ENCODE measurements at places on chromosomes 11 and 22.

DNA sequence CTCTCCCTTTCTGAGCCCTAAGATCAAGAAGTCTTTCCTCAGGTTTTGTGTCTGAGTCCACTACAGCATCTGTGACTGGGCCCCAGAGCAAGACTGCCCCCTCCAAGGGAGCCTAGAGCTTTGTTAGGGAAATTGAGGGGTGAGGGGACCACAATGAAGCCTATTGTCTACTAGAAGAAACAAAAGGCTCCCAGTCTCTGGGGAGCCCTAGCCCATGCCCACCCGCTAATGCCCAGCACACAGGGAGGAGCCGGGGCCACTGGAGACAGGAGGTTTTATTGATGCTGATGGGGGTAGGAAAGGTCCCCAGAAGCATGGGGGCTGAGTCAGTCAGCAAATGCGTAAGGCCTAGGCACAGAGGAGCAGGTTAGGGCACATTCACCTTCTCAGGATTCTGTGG is 14.0 kb downstream of the RHOG start:
- no peak for DNase-seq

- DNase-seq = no peak
These were observed 192.4 kb upstream of the NTM start for GRCh38 chr11:131178020-131178419.

- no peak for DNase-seq
These were observed at the start of gene MN1 for GRCh38 chr22:27801616-27802345. TSS of gene MN1 (minus strand) at chr22:27801756. CDS start at chr22:27800543, 1,213 bp downstream.

DNA sequence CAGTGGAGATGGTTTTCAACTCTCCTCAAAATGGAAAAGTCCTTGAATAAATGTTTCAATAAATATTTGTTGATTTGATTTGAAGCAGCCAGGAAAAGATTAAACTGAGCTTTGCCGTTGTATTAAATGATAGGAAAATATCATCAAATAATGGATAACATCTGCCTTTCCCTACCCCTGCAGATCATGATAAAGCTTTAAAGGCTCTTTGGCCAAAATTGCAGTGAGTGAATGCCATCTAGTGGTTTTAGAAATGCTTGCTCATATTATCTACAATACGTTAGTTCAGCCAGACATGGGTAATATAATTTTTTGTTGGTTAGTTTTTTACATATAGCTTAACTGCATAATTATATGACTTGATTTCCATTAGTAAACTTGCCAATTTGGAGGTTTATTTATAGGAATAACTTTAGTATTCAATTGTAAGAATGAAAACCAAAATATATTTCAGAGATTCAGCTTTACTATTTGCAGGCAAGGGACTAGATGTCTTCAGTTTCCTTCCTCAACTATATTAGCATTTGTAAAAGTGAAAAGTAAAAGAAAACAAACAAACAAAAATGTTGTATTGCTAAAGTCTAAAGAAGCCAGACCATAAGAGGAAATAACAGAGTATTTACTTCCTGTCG is 159.2 kb downstream of the MSANTD4 start:
- DNase-seq = no peak

DNA sequence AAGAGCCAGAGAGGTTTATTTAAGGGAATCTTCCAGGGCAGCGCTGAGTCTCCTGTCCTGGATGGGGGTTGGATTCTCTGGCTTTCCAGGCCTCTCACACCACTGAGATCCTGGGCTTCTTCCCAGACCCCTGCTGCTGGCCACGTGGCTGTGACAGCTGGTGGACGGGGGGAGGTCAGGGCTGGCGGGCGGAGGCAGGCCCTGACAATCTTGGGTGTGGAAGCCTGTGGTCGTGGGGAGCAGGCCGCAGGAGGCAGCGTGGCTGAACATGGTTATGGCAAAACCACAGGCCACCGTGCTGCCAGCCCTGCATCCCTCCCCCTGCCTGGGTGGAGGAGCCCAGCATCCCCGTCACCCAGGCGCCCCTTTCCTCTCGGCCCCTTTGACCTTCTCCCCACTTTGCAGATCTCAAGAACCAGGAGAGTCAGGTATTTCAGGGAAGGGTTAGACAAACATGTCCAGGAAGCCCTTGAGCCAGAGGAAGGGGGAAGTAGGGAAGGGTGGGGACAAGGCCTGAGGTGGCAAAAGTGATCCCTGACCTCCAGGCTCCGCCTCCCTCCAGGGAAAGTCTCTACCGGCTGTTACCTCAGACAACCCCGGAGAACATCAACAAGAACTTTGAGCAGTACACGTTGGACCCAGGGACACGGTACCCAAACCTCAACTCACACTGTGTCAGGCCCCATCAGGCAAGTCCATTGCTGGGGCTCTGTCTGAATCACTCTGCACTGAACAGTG is 111.8 kb downstream of the MICAL2 start:
- no peak for DNase-seq

GRCh38 chr11:72546866-72547265 is 112.5 kb upstream of the CLPB start:
- DNase-seq = no peak

DNA sequence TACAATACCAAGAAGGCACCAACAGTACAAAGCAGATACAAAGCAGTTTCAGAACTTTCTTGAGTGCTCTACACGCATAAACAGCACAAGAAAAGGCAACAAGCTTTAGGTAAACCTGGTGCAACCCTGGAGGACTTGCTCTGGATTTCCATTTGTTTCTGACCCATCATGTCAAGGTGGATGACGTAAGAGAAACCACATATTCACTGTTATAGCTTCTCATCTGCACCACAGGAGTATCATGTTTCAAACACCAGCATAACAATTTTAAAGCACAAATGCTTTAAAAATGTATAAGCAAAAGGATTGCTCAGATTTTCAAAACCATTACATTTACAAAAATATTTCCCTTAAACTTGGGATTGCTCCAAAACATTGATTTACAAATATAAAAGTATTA is 25.0 kb upstream of the YPEL1 start:
- DNase-seq = no peak

DNA sequence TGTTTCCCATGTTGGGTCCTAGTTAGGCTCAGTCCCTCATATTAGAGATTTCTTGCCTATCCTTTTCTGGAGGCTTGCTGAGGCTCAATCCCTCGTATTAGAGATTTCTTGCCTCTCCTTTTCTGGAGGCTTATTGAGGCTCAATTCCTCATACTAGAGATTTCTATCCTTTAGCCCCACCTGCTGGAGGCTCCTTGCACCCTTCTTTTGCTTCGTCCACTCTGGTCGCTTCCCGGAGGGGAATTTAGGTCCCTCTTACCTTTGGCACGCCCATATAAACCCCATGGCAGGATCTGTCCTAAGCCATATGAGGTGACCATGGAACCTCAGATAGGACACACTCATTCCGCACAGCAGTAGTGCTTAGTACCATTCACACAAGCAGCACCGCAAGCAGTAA is 15.9 kb downstream of the CYP2D6 start:
- DNase-seq = no peak

DNA sequence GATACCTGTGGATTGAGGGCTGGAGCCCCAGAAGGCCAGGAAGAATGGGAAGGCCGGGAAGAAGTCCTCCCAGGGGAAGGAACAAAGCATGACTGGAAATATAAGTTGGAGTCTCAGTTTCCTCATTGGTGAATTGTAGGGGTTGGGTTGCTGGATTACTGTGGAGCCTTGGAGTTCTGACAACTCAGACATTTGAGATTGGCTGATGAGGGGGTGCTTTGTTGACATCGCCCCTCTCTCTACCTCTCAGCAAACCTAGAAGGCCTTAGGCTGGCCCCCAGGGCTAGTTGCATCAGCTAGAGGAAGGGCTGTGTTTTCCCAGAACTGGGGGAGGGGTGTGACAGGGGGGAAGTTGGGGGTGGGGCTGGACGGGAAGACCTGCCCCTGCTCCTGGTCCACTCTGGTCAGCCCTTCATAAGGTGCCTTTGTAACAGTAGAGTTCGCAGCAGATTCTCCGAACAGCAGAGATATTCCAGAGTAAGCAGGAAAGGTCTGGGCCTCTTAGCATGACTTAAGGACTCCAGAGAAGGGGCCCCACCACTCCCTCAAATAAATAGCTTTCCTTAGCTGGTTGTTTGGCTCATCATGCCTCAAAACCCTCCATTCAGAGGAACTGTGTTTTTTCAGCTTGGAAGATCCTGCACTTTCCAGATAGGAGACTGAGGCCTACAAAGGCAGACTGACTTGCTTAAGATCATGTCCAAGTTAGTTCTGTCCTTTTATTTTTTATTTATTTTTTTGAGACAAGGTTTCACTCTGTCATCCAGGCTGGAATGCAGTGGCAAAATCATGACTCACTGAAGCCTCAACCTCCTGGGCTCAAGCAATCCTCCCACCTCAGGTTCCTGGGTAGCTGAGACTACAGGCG is 12.5 kb upstream of the THRSP start:
- no peak for DNase-seq

DNA sequence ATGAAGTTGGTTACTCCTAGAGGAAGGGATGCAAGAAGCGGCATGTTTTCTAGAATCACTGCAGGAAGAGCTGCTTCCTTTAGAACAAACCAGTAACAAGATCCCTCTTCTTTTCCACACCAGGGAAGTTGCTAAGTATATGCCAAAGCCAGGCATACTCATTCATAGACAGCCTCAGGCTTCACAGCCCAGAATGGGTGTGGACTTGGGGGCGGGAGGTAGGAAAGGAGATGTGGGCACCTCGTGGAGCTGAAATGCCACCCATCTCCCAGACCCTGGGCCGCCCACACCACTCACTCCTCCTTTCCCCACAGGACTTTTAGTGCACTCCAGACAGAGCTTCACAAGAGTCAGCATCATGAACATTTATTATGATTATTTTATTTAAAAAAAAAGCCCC is 16.0 kb upstream of the TMEM121B start:
- no peak for DNase-seq

- no peak for DNase-seq
These were observed 860 bp downstream of the PRMT3 start for GRCh38 chr11:20388096-20389055.

DNA sequence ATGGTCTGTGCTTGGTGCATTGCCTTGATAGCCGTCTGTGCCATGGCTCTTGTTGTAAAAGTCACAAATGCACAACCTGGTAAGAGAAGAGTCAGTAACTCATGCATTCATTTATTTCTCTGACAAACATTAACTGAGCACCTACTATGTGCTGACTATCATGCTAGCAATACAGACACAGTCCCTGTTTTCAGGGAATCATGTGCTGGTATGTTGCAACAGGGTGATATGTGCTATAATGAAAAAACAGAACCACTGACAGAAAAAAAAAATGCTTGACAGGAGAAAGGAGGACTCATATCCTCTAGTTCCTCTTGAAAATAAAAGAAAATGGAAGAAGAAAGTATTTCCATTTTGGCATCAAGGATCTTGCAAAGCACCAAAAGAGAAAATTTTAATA is 34.5 kb upstream of the RAPSN start:
- no peak for DNase-seq

DNA sequence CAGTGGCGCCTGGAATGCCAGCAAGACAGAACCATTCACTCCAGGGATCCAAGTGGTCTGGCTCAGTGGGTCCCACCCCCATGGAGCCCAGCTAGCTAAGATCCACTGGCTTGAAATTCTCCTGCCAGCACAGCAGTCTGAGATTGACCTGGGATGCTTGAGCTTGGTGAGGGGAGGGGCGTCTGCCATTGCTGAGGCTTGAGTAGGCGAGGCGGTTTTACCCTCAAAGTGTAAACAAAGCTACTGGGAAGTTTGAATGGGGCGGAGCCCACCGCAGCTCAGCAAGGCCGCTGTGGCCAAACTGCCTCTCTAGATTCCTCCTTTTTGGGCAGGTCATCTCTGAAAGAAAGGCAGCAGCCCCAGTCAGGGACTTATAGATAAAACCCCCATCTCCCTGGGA is 125.7 kb upstream of the DDI1 start:
- DNase-seq = no peak

DNA sequence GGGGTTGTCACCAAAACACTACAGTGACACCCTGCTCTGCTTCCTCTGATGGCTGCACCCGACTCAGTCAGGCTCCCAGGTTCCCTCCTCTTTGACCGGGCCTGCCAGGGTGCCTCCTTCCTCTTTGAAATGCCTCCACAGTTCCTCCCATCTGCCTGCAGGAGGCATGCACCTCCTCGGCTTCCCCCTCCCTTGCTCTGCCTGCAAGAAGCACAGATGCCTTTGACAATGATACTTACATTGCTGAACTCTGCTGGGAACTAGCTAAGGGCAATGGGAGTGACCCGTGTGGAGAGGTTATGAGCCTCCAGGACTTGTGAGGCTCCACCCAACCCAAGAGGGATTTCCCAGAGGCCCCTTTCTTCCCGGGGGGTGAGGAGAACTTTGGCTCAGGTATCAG is 674.1 kb downstream of the OPCML start:
- no peak for DNase-seq

- no peak for DNase-seq
These were observed 1.0 kb downstream of the POU2AF3 start for GRCh38 chr11:111299101-111300026.

DNA sequence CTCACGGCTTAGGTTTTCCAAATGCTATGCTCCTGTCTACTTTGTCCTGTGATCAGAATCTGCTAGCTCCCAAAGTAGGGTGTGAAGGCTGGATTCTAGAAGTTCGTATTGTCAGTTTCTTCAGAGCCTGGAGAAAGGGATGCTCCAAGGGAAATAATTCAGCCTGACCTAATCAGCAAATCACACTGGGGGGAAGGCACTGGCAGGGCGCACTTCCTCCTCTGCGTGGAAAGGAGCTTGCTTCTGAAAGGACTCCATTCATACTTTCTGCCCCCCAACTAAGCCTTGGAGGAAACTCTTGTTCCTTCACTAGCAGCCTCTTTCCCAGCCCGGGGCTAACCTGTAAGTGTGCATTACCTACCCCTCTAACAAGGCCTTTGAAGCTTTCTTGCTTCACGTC is 165.9 kb downstream of the NAV2 start:
- DNase-seq = no peak

GRCh38 chr22:28254396-28254795 is 335.3 kb upstream of the PITPNB start:
- no peak for DNase-seq

- no peak for DNase-seq
These were observed 55.0 kb upstream of the DEPDC7 start for GRCh38 chr11:32960553-32961164.

GRCh38 chr11:64358907-64359711 is at the start of gene RPS6KA4:
TSS of gene RPS6KA4 (plus strand) at chr11:64359162. CDS start at chr11:64359236, 74 bp downstream.
- peak; percentile 54 for DNase-seq

- no peak for DNase-seq
These were observed 8.3 kb downstream of the ST3GAL4 start for GRCh38 chr11:126363706-126364248.

DNA sequence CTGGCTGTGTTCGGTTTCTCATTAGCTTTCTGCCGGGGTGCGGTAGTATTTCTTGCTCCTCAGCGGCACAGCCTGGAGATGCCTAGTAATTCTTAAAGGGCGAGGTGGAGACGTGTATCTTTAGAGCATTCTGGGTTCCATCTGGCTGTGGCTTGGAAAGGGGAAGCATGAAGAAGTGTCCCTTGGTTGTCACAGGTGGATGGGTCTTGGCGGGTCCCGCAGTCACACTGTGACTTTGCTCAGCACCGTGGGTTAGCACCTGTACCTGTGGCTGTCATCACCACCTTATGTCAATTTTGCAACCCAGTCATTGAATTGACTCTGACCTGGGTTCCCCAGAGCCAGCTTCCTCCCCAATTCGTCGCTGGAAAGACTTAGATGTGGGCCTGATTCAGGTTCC is 57.6 kb downstream of the MIAT start:
- DNase-seq = no peak

- no peak for DNase-seq
These were observed 200.1 kb upstream of the CTSC start for GRCh38 chr11:88537613-88538012.

GRCh38 chr11:104410336-104410735 is 246.4 kb upstream of the PDGFD start:
- no peak for DNase-seq

GRCh38 chr11:66971488-66971887 is 3.6 kb upstream of the C11orf86 start:
- DNase-seq = no peak

Data from stimulated activated CD4-positive, alpha-beta T cell treated with anti-CD3 and anti-CD28 coated beads, Interleukin-12 subunit alpha, Interleukin-12 subunit beta, amount 100 ng/mL, for 48 hours (primary cell).